ENCODE measurements at places on chromosomes 13 and 19.
A peak's percentile ranks its signal among the peaks of the same experiment; 100 is the strongest.

- DNase-seq = no peak
These were observed 221.9 kb downstream of the LIG4 start for GRCh38 chr13:107993239-107993949.

GRCh38 chr13:29170436-29171082 is 350.4 kb downstream of the MTUS2 start:
- no peak for DNase-seq

GRCh38 chr19:56199687-56200086 is 2.1 kb upstream of the ZSCAN5B start:
- DNase-seq = no peak

DNA sequence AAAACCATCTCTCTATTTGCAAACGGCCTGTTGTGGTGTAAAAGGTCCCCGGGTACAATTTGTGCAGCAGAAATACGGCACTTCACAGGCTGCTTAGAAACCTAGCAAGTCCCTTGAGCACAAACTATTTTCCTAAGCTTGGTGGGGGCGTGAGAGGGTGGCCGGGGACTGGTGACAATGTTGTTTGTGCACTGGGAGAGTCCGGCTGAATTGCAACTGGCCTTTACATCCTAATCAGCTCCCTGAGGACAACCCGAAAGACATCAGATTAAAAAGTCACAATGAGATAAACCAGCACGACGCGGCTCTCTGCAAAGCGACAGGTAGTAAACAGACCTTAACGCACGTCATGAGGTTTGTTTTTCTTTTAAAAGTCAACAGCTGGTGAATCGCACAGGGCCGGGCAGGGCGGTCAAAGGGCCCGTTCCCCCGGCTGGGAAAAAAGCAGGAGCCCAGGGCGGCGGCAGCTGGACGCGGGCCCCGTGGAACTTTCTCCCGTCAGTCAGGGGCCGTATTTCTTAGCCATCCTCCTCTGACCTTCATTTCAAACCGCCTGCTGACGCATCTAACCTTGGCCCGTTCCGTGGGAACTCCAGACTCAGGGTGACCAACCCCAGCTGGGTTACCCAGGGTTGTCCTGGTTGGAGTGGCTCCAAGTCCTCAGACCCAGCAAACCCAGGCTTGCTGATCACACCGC is 112.3 kb downstream of the GADD45B start:
- DNase-seq = no peak

- DNase-seq = no peak
These were observed 330.8 kb downstream of the TBC1D4 start for GRCh38 chr13:75151081-75151643.

GRCh38 chr13:38391341-38391740 is 41.7 kb downstream of the UFM1 start:
- no peak for DNase-seq

- no peak for DNase-seq
These were observed 8.7 kb upstream of the KLF2 start for GRCh38 chr19:16315825-16316505.

- no peak for DNase-seq
These were observed 52.2 kb downstream of the WDFY2 start for GRCh38 chr13:51636349-51636890.

- no peak for DNase-seq
These were observed 569 bp downstream of the DLEU7 start for GRCh38 chr13:50842990-50843256.

- DNase-seq = no peak
These were observed 209.2 kb downstream of the TSHZ3 start for GRCh38 chr19:31139871-31140505.

GRCh38 chr19:54364775-54365257 is at the start of gene LAIR1:
Gene LAIR1, minus strand, starts transcription at chr19:54364931. Its CDS starts 127 bp downstream, at chr19:54364804.
- peak; percentile 24 for DNase-seq

GRCh38 chr13:23570099-23570920 is at the start of gene TNFRSF19:
Gene TNFRSF19, plus strand, starts transcription at chr13:23570412. Its CDS starts 19,772 bp downstream, at chr13:23590184.
- no peak for DNase-seq

DNA sequence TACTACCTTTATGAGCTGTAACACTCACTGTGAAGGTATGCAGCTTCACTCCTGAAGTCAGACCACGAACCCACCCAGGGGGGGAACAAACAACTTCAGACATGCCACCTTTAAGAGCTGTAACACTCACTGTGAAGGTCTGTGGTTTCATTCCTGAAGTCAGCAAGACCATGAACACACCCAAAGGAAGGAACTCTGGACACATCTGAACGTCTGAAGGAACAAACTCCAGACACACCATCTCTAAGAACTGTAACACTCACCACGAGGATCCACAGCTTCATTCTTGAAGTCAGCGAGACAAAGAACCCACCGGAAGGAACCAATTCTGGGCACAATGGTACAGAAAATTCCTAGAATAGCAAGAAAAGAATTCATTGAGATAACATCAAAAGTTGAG is 1796.5 kb upstream of the MIR17HG start:
- DNase-seq = no peak

GRCh38 chr19:20038358-20039202 is 725 bp downstream of the ZNF682 start:
- DNase-seq = no peak

DNA sequence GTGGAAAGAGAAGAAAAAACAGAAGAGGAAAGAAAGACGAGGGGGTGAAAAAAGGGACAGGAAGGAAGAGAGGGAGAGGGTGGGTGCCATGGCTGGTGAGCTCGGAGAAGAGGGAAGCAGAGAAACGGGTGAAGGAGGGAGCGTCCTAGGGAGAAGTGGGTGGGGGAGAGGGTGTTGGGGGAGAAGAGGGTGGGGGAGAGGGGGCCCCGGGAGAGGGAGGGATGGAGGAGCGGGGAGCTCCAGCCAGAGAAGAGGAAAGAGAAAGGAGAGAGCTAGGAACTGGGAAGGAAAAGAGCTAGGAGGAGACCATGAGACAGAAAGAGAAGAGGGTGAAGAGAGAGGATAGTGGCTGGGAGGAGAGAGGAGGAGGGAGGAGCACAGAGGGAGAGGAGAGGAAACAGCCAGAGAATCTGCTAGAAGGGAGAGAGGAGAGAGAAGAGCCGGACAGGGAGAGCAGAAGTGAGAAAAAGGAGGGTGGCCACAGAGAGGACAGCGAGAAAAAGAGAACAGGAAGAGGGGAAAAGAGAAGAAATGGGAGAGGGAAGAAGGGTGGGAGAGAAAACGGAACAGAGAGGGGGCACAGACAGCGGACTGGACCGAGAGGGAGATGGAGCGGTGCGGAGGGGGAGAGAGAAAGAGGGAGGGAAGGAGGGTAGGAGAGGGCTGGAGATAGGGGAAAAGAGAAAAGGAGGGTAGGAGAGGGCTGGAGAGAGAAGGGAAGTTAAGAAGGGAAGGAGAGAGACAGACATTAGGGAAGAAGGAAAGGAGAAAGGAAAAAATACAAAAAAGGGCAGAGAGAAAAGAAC is 11.9 kb upstream of the GARIN5A start:
- DNase-seq = no peak

DNA sequence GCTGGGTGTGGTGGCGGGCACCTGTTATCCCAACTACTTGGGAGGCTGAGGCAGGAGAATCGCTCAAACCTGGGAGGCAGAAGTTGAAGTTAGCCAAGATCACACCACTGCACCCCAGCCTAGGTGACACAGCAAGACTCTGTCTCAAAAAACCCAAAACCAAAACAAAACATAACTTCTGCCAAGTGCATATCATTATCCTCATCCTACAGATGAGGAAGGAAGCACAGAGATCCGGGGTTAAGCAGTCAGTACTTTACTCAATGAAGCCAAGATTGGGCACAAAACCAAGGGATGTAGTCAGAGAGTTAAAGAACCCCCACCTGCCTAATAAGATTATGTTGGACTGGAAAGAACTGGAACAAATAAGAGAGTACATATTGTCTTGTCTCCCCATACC is 5.5 kb upstream of the TMTC4 start:
- DNase-seq = no peak
